ENCODE measurements at places on chromosomes 5 and 9. TPM values are rescaled to one million over a fixed set of nuclear protein-coding genes. Genes with fewer than 3 reads are reported as not detected.

PCDHA11 gene
- total RNA-seq, result not detected

CDKN2B gene
- 33.8 TPM for total RNA-seq

SLC46A2 gene
- total RNA-seq, result not detected

MCC gene
- 2.5 TPM for total RNA-seq

SLC34A1 gene
- not detected for total RNA-seq

PNPLA7 gene
- total RNA-seq, result 4.9 TPM

LCN9 gene
- not detected for total RNA-seq

TBC1D9B gene
- total RNA-seq, result 148 TPM

DNA sequence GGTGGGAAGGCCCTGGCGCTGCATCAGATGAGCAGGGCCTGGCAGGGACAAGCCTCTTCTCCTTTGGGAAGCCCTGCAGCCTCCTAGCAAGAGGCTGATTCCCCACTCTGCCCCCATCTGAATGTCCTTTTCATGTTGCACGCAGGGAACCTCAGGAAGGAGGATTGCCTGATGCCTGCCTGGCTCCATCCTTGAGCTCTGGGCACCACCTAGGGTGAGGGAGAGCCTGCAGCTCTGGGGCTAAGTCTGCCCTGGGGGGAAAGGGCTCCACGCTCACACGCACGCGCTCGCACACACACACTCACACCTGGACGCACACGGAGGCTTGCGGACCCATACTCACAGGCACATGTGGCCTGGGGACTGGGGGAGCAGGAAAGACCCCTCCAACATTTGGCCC lies 86.6 kb downstream of the LMX1B start:
- H3K36me3 ChIP-seq, result no peaks in the 10 kb centered on the region
- peaks cover 17% of the 10 kb centered on the region for H3K4me1 ChIP-seq
- DNase-seq, result no peak
- H3K4me3 ChIP-seq, result no peak overlapping the region
- peaks cover 40% of the 10 kb centered on the region for H3K27me3 ChIP-seq

GRCh38 chr9:20512106-20512505 lies 110.2 kb downstream of the MLLT3 start:
- H3K36me3 ChIP-seq, result no peaks in the 10 kb centered on the region
- DNase-seq, result peak; percentile 80

DNA sequence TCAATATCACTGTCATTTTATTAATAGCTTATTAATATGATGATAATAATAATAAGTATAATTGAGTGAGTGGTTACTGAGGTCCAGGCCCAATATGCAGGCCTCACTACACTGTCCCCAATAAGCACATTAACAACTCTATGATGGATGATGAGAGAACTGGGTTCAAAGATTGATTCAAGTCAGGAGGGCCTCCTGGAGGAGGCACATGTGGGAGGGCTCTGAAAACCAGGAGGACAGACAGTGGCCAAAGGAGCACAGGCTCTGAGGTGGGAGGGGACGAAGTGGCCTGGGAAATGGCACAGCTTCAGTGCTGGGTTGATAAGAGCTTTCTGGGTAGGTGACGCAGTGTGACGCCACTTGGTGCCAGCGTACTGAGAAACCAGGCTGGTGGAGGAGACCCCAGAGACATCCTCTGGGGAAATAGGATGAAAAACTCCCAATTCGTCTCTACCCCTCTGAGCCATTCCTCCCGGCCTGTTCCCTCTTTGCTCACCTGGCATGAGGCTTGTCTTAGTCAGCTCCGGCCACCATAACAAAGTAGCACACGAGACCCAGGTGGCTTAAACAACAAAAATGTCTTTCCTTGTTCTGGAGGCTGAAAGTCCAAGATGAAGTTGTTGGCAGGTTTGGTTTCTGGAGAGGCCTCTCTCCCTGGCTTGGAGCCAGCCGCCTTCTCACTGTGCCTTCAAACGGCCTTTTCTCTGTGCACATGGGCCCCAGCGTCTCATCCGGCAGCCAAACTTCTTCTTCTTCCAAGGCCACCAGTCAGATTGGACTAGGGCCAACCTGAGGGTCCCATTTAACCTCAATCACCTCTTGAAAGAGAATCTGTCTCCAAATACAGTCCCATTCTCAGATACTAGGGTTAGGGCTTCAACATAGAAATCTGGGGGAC lies 31.6 kb downstream of the NTNG2 start:
- H3K4me3 ChIP-seq, result no peak overlapping the region
- DNase-seq, result no peak
- no peaks in the 10 kb centered on the region for H3K4me1 ChIP-seq
- peaks cover 82% of the 10 kb centered on the region for H3K27me3 ChIP-seq
- H3K36me3 ChIP-seq, result no peaks in the 10 kb centered on the region

DNA sequence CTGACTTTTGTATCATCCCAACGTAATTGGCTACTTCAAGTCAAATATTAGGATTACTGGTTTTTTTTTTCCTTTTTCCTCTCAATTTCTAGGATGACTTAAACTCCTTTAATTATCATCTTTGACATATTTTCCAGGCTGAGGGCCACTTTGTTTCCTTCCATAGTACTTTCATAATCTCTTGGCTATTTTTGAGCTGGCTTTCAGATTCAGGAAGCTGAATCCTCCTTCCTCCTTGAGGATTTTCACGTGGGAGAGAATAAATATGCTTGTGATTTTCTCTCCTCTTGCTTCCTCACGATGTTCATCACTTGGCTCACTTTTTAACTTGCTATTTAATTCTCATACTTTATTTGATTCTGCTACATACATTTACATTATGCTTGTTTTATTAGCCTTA lies 88.1 kb downstream of the ITGA1 start:
- no peaks in the 10 kb centered on the region for H3K36me3 ChIP-seq
- no peak overlapping the region for H3K4me3 ChIP-seq
- no peaks in the 10 kb centered on the region for H3K27me3 ChIP-seq
- no peak for DNase-seq
- no peak overlapping the region for H3K27ac ChIP-seq

DNA sequence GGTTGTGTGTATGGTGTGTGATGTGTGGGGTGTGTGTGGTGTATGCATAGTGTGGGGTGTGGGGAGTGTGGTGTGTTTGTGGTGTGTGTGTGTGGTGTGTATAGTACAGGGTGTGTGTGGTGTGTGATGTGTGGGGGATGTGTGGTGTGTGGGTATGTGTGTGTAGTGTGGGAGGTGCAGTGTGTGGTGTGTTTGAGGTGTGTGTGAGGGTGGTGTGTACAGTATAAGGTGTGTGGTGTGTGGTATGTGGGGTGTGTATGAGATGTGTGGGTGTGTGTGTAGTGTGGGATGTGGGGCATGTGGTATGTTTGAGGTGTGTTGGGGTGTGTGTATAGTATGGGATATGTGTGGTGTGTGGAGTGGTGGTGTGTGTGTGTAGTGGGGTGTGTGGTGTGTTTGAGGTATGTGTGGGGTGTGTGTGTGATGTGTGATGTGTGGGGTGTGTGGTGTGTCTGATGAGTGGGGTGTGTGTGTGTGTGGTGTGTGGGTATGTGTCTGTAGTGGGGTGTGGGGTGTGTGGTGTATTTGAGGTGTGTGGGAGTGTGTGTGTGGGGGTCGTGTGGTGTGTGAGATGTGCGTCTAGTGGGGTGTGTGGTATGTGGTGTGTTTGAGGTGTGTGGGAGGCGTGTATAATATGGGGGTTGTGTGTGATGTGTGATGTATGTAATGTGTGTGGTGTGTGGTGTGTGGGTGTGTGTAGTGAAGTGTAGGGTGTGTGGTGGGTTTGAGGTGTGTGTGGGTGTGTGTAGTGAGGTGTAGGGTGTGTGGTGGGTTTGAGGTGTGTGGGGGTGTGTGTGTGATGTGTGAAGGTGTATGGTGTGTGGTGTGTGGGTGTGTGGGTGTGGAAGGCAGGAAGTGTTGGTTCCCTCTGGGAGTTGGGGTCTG lies 8.6 kb downstream of the ECSCR start:
- no peak for DNase-seq
- H3K4me3 ChIP-seq, result no peak overlapping the region
- H3K27ac ChIP-seq, result no peak overlapping the region
- H3K36me3 ChIP-seq, result no peaks in the 10 kb centered on the region

DNA sequence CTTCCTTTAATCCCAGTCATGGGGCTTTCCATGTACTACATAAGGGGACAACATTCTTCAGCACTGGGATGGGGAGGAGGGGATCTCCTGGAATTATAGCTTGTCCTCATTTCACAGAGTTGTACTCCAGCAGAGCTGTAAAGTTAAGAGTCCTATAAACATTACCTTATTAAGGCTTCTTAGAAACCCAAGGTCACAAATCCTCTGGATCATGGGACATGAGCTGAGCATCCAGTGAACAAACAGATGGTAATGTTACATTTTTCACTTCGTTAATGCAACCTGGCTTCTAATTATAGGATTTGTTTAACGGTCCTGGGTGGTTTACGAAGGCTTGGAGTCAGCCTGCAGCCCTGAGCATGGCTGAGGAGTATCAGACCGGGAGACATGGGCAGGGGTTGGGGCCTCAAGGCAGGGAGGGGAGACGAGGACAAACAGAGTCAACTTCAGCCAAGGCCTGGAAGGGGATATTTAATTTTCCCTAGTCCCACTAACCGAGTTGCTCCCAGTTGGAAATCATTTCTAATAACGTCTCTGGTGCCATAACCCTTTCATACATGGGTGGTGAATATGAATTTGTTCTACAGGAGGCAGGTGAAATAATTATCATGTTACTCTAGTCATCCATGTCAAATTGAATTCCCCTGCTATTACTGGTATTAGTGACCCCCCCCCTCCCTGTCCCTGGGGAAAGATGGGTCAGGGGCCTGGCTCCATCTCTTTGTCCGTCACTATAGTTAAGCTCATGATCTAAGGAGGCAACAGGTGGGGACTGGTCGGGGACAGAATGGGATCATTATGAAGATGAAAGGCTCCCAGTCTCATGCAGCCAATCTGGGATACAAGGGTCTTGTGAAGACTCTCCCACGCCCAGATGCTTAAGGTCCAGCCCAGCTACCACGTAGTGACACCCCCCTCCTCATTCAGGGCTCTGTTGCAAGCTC lies 10.7 kb upstream of the IL17B start:
- no peaks in the 10 kb centered on the region for H3K36me3 ChIP-seq
- DNase-seq, result no peak
- H3K4me1 ChIP-seq, result no peaks in the 10 kb centered on the region
- H3K27ac ChIP-seq, result no peak overlapping the region
- H3K27me3 ChIP-seq, result no peaks in the 10 kb centered on the region

- H3K27ac ChIP-seq, result no peak overlapping the region
- H3K4me3 ChIP-seq, result no peak overlapping the region
- DNase-seq, result no peak
- no peaks in the 10 kb centered on the region for H3K4me1 ChIP-seq
- no peaks in the 10 kb centered on the region for H3K27me3 ChIP-seq
- H3K36me3 ChIP-seq, result no peaks in the 10 kb centered on the region
These were observed 141.6 kb upstream of the IL12B start for GRCh38 chr5:159471904-159472303.

- H3K36me3 ChIP-seq, result no peaks in the 10 kb centered on the region
- H3K27ac ChIP-seq, result no peak overlapping the region
- H3K4me3 ChIP-seq, result no peak overlapping the region
- DNase-seq, result no peak
- no peaks in the 10 kb centered on the region for H3K27me3 ChIP-seq
These were observed 14.2 kb upstream of the CCNB1 start for GRCh38 chr5:69152731-69153130.

DNA sequence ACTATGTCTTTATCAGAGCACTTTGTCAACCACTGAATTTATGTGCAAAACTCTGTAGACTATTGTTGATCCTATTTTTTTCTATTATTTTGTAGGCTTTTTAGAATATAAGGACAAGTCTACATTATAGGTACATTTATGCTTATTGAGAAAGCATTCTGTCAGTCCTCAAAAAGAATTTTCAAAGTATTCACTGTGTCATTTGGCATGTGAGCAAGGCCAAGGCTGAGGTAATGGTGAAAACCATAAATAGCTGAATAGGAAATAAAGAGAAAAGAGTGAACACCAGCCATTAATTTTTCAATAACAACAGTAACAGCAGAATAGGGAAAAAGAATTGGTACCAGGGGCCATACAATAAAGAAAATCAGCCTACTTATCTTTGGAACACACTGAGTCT lies 21.0 kb downstream of the SKIC3 start:
- no peaks in the 10 kb centered on the region for H3K27me3 ChIP-seq
- no peak for DNase-seq
- H3K27ac ChIP-seq, result no peak overlapping the region

- H3K27ac ChIP-seq, result no peak overlapping the region
- peaks cover 5% of the 10 kb centered on the region for H3K4me1 ChIP-seq
- DNase-seq, result no peak
- no peaks in the 10 kb centered on the region for H3K27me3 ChIP-seq
- no peaks in the 10 kb centered on the region for H3K36me3 ChIP-seq
- H3K4me3 ChIP-seq, result no peak overlapping the region
These were observed 5.1 kb upstream of the CLINT1 start for GRCh38 chr5:157864067-157864466.

- no peaks in the 10 kb centered on the region for H3K27me3 ChIP-seq
- no peak overlapping the region for H3K27ac ChIP-seq
- no peak for DNase-seq
- no peaks in the 10 kb centered on the region for H3K4me1 ChIP-seq
- H3K4me3 ChIP-seq, result no peak overlapping the region
These were observed 436.0 kb upstream of the ADAMTSL1 start for GRCh38 chr9:18037981-18038380.

DNA sequence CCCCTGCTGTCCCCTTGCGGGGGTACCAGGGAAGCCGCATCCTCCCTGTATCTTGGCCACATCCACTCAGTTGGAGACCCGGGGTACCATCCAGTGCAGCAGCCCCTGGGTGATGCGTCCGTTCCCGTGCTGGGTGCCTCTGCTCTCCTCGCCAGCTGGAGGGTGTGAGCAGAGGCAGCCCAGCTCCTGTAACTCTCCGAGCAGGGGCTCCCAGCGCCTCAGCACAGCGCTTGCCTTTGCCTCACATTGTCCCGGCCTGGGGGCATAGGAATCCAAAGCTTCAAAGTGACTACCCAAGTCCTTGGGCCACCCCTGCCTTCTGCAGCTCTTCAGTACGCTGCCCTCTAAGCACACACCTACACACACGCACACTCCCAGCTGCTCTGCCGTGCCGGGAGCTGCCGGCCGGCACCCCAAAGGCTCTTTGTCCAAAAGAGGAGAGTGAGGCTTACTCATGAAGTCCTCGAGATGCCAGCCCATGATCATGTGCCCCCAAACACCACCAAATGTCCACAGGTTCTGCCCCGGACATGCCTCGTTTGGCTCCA lies 733 bp downstream of the ANGPTL2 start:
- H3K4me3 ChIP-seq, result no peak overlapping the region
- H3K27ac ChIP-seq, result no peak overlapping the region

Data from PC-9 (cell line).